ENCODE measurements at places on chromosomes 12 and 14. TPM values are rescaled to one million over a fixed set of nuclear protein-coding genes. Genes with fewer than 3 reads are reported as not detected.

The SRRM4 gene
- 4.1 TPM for polyA plus RNA-seq

The ACOT6 gene
- polyA plus RNA-seq, result not detected

The P2RX2 gene
- not detected for polyA plus RNA-seq

The CCDC63 gene
- not detected for polyA plus RNA-seq

The PTPN21 gene
- 4.0 TPM for polyA plus RNA-seq

The NEUROD4 gene
- polyA plus RNA-seq, result not detected

The CLEC1B gene
- polyA plus RNA-seq, result not detected

All from Purkinje cell (primary cell).